ENCODE measurements at places on chromosomes 5 and 9.

GRCh38 chr5:56412601-56413379 is 179.7 kb upstream of the ANKRD55 start:
- no peak for DNase-seq

- DNase-seq: no peak
These were observed 99.7 kb upstream of the KIF2A start for GRCh38 chr5:62206150-62206829.

DNA sequence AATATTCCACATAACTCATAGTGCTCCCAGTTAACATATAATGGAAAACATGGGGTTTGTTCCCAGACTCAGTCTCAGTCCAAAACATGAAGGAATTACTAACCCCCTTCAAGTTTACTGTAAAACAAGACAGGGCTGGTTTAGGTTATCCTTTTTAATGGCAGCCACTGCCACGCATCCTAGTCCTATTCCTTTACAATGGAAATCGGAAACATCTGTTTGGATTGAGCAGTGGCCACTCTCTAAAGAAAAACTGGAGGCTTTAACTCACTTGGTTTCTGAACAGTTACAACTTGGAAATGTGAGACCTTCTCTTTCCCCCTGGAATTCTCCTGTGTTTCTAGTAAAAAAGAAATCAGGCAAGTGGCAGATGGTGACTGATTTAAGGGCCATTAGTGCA is 609.9 kb upstream of the ACO1 start:
- no peak for DNase-seq

DNA sequence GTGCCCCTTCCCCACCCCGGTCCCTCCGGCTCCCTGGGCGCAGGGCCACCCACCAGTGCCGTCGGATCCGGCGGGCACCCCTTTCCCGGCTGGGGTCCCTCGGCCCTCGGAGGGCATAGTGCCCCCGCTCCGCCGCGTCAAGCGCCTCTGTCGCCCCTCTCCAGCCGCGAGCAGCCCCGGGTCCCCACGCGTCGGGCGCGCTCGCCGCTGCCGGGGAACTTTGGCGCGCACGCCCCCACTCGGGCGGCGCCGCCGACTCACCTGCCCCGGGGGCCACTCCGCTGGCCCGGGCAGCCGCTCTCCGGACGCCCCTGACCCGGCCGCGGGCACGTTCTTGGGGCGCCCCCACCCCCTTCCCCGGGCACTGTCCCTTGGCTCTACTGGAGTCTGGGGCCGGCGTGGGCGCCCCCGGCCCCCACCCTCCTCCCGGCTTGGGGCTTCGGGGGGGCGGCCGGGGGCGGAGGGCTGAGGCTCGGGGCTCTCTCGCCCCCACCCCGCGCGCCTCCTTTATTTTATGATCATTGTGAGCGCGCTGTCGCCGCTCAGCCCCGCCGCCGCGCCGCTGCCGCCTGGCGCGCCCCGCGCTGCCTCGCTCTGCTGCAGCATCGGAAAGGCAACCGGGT is 1.1 kb upstream of the FAM78A start:
- DNase-seq: no peak

DNA sequence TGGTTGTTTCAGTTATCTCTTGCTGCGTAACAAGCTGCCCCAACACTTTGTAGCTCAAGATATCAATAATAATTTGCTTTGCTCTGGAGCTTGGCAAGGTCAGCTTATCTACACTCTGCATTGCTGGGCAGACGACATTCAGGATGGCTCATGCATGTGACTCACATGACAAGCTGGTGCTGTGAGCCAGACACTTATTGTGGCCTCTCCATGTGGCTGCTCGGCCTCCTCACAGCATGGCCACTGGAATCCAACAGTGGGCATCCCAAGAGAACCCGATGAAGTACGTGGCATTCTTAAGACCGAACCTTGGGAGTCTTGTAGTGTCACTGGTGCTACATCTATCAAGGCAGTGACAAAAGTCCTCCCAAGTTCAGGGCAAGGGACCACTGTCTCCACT is 94.2 kb upstream of the MVB12B start:
- DNase-seq: no peak

- no peak for DNase-seq
These were observed 84.9 kb upstream of the PTGER4 start for GRCh38 chr5:40594811-40595210.

DNA sequence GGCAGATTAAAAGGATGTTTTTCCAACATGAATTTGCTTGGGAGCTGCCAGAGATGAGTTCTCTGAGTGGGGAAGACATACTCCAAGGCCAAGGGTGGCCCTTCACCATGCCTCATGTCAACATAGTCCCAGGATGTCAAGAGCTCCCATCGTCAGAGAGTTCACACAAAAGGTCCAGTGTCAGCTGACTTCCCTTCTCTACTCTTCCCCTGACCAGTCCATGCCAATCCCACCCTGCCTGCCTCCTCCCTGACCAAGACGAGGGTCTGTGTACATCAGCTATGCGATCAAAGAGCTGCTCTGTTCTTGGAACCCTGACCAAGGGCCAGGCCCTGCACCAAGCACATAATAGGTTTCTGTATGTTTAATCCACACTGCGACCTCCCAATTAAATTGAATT is 71.2 kb upstream of the ZNF622 start:
- no peak for DNase-seq

- no peak for DNase-seq
These were observed 239.6 kb downstream of the CACNA1B start for GRCh38 chr9:138117101-138117750.

- DNase-seq: no peak
These were observed 9.4 kb downstream of the OTULINL start for GRCh38 chr5:14590949-14591348.

GRCh38 chr5:98111686-98112085 is 661.8 kb upstream of the RGMB start:
- DNase-seq: no peak

DNA sequence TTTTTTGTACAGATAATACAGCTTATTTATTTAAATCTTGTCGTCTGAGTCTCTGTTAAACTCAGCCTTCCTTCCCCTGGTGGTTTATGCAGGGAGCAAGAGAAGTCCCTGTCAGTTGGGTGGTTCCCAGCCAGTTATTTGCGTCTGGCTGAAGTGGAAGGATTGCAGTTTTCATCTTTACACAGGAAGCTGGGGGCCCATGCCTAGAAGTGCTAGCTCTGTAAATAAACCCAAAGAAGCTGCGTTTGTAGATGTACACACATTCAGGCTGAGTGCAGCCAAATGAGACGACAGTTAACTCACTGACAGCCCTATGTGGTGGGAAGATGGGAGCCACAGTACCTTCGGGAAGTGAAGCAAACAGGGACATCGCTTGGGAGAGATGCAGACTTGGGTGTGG is 122.1 kb downstream of the SAXO1 start:
- DNase-seq: no peak

DNA sequence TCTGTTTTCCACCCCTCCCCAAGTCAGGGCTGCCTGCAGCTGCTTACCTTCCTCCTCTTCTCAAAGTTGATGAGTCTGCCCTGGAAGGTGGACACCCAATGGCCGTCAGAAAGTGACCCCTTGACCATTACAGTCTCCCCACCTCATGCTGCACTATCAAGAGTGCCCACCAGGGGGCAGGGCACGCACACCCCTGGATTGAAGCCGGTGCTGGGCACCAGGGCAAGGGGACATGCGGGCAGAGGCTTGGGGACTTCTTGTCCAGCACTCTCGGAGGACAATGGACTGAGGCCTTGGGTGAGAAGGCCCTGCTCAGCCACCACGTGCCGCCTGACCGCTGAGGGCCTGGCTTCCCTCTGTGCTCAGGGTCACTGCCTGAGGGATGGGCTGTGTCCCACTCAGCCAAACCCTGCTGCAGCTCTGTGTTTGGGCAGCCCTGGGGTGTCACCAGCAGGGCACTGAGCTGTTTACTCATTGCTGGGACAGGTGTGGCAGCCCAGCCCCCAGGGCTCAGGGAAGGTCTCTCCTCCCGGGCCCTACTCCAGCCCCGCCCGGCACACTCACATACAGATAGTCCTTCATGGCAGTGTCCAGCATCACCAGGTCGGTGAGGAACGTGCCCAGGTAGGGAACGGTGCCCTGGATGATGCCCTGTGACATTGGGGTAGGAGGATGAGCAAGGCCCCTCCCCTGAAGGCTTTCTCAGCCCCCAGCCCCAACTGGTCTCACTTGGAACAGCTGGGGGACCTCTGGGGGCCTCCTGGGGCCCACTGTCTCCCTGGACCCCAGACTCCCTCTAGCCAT is 17.7 kb downstream of the RALGDS start:
- DNase-seq: peak; percentile 55

GRCh38 chr9:113219969-113220368 is 1.1 kb downstream of the FKBP15 start:
- no peak for DNase-seq

GRCh38 chr9:74138182-74138581 is 359.0 kb upstream of the RORB start:
- DNase-seq: no peak

GRCh38 chr5:124806373-124807077 is 60.1 kb upstream of the ZNF608 start:
- no peak for DNase-seq

GRCh38 chr5:1706428-1706827 is 93.2 kb downstream of the MRPL36 start:
- no peak for DNase-seq

DNA sequence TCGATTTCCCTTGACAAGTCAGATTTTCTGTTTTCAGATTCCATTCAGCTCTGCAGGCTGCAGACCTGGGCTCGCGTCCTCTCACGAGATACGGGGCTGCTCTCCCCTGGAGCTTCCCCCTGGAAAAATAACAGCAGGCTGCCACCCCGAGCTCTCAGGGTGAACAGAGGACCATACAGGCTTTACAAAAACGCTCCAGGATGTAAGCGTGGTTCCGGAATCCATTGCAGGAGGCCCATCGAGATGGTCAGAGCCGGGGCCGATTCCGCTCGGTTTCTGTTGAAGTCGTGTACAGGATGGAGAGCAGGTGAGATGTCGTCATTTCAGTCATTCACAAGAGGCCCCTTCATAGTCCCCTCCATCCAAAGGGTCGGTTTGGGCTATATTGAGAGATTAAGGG is 297.7 kb upstream of the IRX4 start:
- DNase-seq: no peak

- no peak for DNase-seq
These were observed 250.3 kb downstream of the TRIM32 start for GRCh38 chr9:116937361-116937760.

DNA sequence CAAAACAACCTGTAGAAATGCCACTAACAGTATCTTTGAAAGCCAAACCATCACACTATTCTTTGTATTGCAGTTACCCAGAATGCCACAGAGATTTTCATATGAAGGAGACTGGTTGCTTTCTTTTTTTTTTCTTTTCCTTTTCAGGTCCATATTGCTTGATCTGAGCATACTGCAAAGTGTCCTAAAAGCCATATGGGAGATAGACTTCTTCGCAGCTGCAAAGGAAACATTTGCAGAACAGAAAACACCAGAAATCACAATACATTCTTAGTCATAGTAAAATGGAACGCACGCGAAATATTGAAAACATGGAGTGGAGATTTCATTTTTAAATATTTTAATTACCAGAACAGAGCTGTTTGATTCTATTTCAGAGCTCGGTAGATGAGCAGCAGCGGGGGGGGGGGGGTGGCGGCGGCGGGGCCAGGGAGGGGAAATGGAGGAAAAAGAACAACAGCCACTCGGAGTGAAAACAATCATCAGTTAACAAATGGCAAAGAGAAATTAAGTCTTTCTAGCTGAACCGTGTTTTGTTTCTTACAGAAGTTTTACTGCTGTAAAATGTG is 284.1 kb downstream of the NFIB start:
- no peak for DNase-seq

- DNase-seq: no peak
These were observed 73.9 kb downstream of the ACTBL2 start for GRCh38 chr5:57408714-57409113.

GRCh38 chr9:86997951-86998350 is 50.6 kb upstream of the GAS1 start:
- no peak for DNase-seq

- no peak for DNase-seq
These were observed 28.3 kb downstream of the IARS1 start for GRCh38 chr9:92265154-92265553.

DNA sequence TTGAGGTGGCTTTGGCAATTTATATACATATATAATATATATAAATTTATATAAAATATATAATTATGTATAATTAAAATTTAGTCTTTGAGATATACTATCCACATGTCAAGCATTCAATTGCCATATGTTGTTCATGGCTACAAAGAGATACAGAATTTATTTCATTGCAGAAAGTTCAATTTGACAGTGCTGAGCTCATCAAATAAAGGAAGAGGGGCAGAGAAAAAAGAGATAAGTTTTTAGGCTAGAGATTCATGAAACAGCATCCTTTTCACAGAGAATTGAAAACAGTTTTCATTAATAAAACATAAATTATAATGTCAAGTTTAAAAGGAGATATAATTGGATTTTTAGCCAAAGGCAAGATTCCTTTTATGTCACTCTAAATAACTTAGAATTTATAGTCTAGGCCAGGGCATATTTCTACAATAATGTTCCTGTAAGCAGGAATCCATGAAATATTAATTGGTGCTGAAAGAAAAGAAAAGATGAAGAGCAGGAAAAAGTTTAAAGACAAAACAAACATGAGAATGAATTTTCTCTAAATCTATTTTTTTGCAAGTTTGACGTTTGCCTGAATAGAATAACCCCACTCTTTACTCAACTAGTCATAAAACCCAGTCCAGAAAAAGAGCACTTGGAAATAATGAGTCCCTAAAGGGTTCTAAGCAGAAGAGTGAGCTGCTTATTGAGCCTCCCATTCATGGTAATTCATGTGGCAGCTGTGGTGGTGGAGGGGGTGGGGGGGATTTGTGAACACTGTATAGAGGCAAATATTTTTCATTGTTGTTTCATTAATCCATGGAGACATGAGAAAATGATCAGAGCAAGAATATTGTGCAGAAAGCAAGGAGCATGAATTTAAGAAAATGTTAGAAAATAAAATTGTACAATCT is 1279.5 kb downstream of the CDH12 start:
- DNase-seq: no peak

DNA sequence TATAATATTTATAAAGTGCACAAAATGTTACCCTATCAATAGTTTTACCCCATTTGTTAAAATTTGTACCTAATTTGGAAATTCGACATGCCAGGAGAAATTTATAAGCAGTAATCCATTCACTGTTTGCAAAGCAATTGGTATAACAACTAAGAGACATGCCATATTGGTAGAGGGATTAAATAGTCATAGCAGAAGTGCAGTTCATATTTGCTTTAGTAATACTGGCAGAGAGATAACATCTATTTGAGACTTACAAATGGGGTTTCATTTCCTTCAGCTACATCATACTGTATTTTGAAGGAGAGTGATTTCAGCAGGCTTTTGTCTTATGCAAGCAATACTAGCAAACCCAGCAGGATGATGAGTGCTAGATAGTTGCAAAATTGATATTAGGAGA is 610.4 kb upstream of the CDH10 start:
- DNase-seq: no peak

DNA sequence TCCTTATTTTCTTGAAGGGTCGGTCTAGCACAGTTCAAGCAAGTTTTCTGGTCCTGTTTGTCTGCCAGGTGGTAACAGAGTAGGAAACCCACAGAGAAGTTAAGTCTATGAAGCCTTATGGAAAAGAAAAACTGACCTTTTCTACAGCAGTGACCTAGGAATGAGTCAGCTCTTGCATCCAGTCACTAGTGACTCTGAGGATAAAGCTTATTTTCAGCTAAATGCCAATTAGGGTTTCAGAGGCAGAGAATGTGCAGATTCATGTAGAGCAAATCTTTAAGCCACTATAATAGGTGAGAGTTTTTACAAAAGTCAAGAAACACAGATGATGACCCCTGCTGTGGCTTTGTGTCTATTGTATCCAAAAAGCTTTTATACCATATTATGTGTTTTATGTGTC is 100.7 kb downstream of the CWC27 start:
- DNase-seq: no peak

GRCh38 chr9:125443367-125443766 is 181.7 kb downstream of the GAPVD1 start:
- DNase-seq: no peak

Measured in T-helper 9 cell (primary cell).